ENCODE measurements at places on chromosomes 7 and 10.

GRCh38 chr7:139869886-139870285, 40.8 kb downstream of the TBXAS1 start:
- H3K27ac ChIP-seq = no peak overlapping the region
- no peak overlapping the region for H3K4me3 ChIP-seq
- H3K4me1 ChIP-seq = no peaks in the 10 kb centered on the region
- H3K36me3 ChIP-seq = no peaks in the 10 kb centered on the region
- peaks cover 18% of the 10 kb centered on the region for H3K27me3 ChIP-seq
- no peak for DNase-seq

- peaks cover 4% of the 10 kb centered on the region for H3K36me3 ChIP-seq
- DNase-seq = no peak
- no peak overlapping the region for H3K4me3 ChIP-seq
- H3K4me1 ChIP-seq = no peaks in the 10 kb centered on the region
Observed at GRCh38 chr10:132152896-132153580, 33.7 kb upstream of the DPYSL4 start.

DNA sequence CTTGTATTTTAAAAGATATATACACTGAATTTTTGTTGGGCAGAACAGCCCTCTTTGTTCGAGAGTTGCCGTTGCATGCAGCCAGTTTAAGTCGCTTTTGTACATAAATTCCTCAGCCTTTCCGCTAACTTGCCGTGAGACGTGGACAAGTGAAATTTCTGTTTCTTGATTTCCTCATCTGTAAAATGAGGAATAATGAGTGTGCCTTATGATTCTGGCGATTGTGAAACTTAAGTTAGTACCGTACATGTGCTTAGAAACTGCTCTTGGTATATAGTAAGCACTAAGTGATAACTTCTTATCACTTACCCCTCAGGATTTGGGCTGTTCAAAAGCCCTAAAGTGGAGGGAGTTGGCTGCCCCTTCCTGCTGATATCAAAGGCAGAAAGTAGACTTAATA, 1.4 kb downstream of the CCNJ start:
- H3K36me3 ChIP-seq = peaks cover 9% of the 10 kb centered on the region
- H3K27me3 ChIP-seq = no peaks in the 10 kb centered on the region
- DNase-seq = no peak
- peak overlapping the region; percentile 95 for H3K27ac ChIP-seq
- H3K4me1 ChIP-seq = peaks cover 48% of the 10 kb centered on the region

DNA sequence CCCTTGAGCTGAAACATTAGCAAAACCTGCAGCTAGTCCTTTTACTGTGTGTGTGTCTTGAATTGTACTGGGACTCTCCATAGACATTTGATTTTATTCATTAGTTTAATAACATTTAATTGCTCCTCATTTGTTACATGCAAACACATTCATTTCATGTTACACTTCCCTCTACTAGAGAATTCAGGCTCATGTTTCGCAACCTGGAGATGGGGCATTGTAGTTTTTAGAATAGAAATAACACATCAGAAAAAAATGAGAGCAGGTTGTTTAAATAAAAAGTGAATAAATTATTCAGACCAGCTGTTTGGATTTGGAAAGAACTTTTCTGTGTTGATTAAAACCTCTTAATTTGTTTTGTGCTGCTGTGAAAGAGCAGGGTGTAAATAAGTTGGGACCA, 243.9 kb downstream of the ETV1 start:
- peaks cover 4% of the 10 kb centered on the region for H3K36me3 ChIP-seq
- H3K4me3 ChIP-seq = no peak overlapping the region
- no peaks in the 10 kb centered on the region for H3K27me3 ChIP-seq
- no peak overlapping the region for H3K27ac ChIP-seq
- no peaks in the 10 kb centered on the region for H3K4me1 ChIP-seq

DNA sequence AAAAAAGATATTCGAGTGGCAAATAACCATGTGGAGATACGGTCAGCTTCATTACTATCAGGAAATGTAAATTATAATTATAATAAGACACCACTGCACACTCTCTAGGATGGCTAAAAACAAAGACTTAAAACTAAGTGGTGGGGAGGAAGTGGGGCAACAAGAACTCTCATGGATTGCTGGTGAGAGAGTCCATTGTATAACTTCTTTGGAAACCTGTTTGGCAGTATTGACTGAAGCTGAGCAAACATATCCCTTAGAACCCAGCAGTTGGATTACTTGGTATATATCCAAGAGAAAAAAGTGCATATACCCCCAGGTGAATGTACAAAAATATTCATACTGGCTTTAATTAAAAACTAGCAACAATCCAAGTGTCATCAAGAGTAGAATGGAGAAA, 133.7 kb upstream of the CTBP2 start:
- peaks cover 6% of the 10 kb centered on the region for H3K27me3 ChIP-seq
- H3K27ac ChIP-seq = no peak overlapping the region
- no peak for DNase-seq
- H3K36me3 ChIP-seq = no peaks in the 10 kb centered on the region
- no peaks in the 10 kb centered on the region for H3K4me1 ChIP-seq

- H3K4me1 ChIP-seq = peaks cover 12% of the 10 kb centered on the region
- no peak overlapping the region for H3K27ac ChIP-seq
- no peak overlapping the region for H3K4me3 ChIP-seq
- no peaks in the 10 kb centered on the region for H3K27me3 ChIP-seq
Observed at GRCh38 chr7:69791739-69792138, 193.5 kb downstream of the AUTS2 start.

GRCh38 chr10:33006342-33006887, 48.4 kb upstream of the ITGB1 start:
- H3K36me3 ChIP-seq = peaks cover 4% of the 10 kb centered on the region
- H3K27me3 ChIP-seq = no peaks in the 10 kb centered on the region
- H3K27ac ChIP-seq = no peak overlapping the region
- no peak overlapping the region for H3K4me3 ChIP-seq

DNA sequence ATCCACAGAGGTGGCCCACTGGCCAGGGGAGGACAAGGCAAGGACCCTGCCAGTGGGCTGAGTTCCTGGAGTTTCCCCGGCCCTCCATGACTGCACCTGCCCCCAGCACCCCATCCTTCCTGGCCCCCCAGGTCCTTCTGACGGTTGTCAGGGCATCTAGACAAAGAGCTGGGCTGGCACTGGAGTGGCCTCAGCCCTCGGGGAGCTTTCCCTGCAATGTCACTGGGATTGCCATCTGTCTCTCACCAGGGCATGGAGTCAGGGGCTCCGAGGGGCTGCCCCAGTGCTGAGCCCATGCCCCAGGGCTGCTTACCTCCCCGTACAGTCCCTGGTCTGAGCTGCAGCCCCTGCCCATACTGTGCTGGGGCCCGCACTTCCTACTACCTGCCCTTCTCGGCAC, 446.5 kb upstream of the MKI67 start:
- no peak overlapping the region for H3K27ac ChIP-seq
- H3K27me3 ChIP-seq = no peaks in the 10 kb centered on the region
- DNase-seq = no peak
- no peaks in the 10 kb centered on the region for H3K36me3 ChIP-seq
- H3K4me3 ChIP-seq = no peak overlapping the region

DNA sequence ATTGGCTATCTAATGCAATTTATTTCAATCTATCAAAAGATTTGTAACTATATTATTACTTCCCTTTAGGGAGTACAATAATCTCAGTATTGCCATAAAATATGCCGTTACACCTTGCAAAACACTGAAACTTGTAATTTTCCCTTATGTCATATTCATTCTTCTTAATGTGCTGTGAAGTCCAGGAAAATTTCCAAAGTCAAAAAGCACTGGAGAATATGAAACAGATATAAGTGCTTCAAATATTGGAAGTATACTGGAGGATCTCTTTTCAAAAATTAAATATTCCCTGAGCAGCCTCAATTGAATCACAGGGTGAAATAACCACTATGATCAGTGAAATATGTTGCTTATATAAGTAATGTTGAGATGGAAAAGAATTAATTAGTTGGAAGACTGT, 356.0 kb downstream of the PPP1R3A start:
- H3K4me1 ChIP-seq = no peaks in the 10 kb centered on the region
- H3K27me3 ChIP-seq = no peaks in the 10 kb centered on the region
- H3K4me3 ChIP-seq = no peak overlapping the region
- no peaks in the 10 kb centered on the region for H3K36me3 ChIP-seq
- no peak overlapping the region for H3K27ac ChIP-seq

DNA sequence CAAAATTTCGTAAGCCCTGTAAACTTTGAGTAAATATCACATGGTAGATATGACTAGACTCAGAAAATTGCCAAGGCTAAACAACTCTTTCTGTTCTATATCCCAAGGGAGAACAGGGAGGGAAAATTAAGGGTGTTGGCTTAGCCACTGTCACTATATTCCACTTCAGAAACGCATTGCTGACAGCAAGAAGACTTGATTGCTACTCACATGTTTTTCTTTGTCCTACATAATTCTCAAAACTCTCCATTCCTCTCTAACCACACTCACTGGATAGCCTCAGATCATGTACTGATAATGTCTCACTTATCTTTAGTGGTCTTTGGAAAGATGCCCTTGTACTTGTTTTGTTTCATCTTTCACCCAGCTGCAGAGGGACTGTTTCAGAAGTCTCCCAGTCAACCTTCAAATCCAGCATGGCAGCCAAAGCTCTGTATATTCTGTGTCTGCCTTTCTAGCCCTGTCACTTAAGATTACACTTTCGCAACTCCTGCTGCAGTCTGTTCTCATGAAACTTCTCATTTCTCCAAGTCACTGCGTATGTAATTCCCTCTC, 582.4 kb upstream of the FZD8 start:
- H3K27me3 ChIP-seq = no peaks in the 10 kb centered on the region
- no peak for DNase-seq
- no peak overlapping the region for H3K27ac ChIP-seq
- no peaks in the 10 kb centered on the region for H3K4me1 ChIP-seq
- no peak overlapping the region for H3K4me3 ChIP-seq

GRCh38 chr10:3231951-3232730, 59.6 kb upstream of the PITRM1 start:
- peaks cover 13% of the 10 kb centered on the region for H3K4me1 ChIP-seq
- H3K27me3 ChIP-seq = peaks cover 14% of the 10 kb centered on the region
- H3K36me3 ChIP-seq = no peaks in the 10 kb centered on the region
- H3K4me3 ChIP-seq = no peak overlapping the region
- DNase-seq = no peak

- H3K36me3 ChIP-seq = no peaks in the 10 kb centered on the region
- DNase-seq = no peak
- no peaks in the 10 kb centered on the region for H3K4me1 ChIP-seq
- no peak overlapping the region for H3K4me3 ChIP-seq
- no peak overlapping the region for H3K27ac ChIP-seq
Observed at GRCh38 chr10:128420623-128421022, 294.4 kb upstream of the MKI67 start.

- H3K27ac ChIP-seq = peak overlapping the region; percentile 74
- DNase-seq = peak; percentile 72
- peaks cover 8% of the 10 kb centered on the region for H3K36me3 ChIP-seq
Observed at GRCh38 chr7:2508327-2509215, 11.0 kb upstream of the LFNG start.

DNA sequence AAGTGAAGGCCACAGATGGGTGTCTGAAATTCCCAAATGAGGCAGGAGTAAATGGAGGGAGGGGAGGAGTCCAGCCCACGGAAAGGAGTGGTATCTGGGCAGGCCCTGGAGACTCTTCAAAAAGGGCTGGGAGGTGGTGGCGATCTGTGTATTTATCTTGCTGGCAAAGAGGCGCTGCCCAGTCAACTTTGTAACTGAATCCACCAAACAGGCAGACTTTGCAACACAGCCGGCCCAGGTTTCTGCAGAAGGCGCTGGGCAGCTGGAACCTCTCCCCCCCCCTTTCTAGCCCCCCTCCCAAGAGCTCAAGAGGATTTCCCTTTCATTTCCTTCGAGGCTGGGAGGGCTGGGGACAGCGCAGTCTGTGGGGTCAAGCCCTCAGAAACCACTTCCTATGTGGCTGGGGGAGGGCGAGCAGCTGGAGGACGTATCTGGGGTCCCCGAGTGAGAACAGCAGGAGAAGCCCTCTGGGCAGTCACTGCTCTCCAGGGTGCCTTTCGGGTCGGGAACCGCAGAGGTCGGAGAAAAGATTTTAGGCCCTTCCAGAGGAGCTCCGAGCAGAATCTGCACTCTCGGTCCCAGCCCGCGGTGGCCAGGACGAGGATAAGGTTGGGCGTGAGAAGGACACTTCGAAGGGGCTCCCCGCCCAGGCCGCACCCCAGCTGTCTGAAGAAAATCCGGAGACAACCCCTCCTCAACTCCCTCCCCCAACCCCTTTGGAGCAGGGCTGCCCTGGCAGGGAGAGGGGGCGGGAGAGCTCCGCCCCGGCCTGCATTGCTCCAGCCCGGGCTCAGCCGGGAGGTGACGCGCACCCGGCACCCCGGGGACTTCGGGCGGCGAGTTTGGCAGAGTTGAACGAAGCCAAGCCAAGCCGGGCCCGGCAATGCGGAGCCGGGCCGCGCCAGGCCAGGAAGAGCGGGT, 965 bp downstream of the ZCCHC24 start:
- no peaks in the 10 kb centered on the region for H3K27me3 ChIP-seq
- no peak for DNase-seq
- H3K36me3 ChIP-seq = peaks cover 8% of the 10 kb centered on the region
- H3K4me3 ChIP-seq = peak overlapping the region; percentile 89
- peak overlapping the region; percentile 75 for H3K27ac ChIP-seq
- peaks cover 23% of the 10 kb centered on the region for H3K4me1 ChIP-seq

GRCh38 chr10:27349987-27350386, 109.4 kb upstream of the ACBD5 start:
- H3K4me3 ChIP-seq = no peak overlapping the region
- H3K27ac ChIP-seq = no peak overlapping the region
- H3K36me3 ChIP-seq = peaks cover 2% of the 10 kb centered on the region
- DNase-seq = no peak

GRCh38 chr7:140036224-140036962, 26.4 kb downstream of the PARP12 start:
- H3K4me1 ChIP-seq = peaks cover 35% of the 10 kb centered on the region
- no peak for DNase-seq
- H3K36me3 ChIP-seq = peaks cover 34% of the 10 kb centered on the region
- no peaks in the 10 kb centered on the region for H3K27me3 ChIP-seq

GRCh38 chr10:129552119-129552518, 85.1 kb downstream of the MGMT start:
- no peaks in the 10 kb centered on the region for H3K27me3 ChIP-seq
- no peaks in the 10 kb centered on the region for H3K36me3 ChIP-seq
- H3K27ac ChIP-seq = no peak overlapping the region
- no peaks in the 10 kb centered on the region for H3K4me1 ChIP-seq

DNA sequence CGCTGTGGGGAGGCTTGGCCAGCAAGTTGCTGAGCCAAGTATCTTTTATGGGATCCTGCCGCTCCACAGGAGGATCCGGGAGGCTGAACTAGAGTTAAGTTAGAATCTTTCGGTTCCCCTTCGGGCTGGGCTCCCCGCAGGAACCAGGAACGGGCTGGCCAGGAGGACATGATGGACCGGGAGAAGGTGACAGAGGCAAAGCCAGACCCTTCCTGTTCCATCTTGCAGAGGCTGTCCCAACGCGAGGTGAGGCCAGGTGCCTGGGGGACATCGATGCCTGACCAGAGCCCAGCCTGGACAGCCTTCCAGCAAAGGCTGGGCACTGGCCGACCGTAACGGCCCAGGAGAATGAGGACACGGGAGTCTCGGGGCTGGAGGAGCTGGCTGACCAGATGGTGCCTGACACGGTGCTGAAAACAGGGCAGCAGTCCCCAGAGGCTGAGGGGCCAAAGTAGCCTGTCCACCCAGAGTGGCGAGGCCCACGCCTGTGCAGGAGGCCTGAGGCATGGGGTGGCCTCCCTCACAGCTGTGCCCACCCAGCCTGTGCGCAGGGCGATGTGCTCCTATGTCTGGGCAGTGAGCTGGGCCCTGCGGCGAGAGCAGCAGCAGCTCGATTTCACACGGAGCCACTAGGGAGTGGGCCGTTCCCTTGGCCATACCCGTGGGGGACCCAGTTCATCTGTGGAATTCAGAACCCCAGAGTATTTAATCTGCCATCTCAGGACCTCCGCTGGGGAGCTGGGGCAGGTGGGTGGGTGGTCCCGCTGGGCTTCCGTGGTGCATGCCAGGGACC, 1.8 kb upstream of the PAOX start:
- no peak for DNase-seq
- H3K4me3 ChIP-seq = peak overlapping the region; percentile 71
- H3K27me3 ChIP-seq = no peaks in the 10 kb centered on the region
- peaks cover 11% of the 10 kb centered on the region for H3K4me1 ChIP-seq

All from central memory CD8-positive, alpha-beta T cell (primary cell).